Naive thymus-derived CD8-positive, alpha-beta T cell (primary cell): ENCODE measurements at places on chromosomes 1 and 21. TPM values are rescaled to one million over a fixed set of nuclear protein-coding genes. Genes with fewer than 3 reads are reported as not detected.

The KRTAP21-2 gene
- total RNA-seq, result not detected

DNA sequence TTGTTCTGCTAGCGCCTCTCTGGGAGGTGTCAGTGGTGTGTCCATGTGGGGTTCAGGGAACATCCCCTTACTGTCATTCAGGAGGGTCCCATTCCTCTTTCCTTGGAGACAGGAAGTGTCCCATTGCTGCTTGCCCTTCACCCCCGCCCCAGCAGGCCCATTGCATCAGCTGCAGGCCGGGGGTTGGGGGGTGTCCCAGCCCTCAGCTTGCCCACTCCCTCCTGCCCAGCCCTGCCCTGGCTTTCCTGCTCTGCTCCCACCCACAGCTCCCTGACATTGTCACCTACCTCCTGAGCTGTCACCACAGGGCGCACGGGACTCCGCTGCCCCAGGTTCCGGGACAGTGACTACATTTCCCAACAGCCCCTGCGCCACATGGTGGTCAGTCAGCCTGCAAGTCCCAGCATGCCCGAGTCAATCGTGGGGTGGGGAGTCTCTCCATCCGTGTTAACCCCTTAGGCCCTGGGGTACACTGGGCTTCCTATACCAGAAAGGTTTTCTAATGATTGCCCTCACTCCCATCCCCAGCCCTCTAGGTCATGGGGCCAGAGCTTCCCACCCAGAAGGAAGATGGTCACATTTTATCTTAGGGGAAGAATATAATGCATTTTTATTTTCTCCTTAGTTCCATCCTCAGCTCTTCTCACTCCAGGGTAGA is at the start of gene INPP5B:
INPP5B (minus strand) TSS at position 351 of the 658 bp plus-strand sequence. CDS start 745 bp downstream, outside the sequence.
- DNase-seq, result peak; percentile 55

GRCh38 chr1:41496080-41497055 is 11.9 kb upstream of the EDN2 start:
- no peak for DNase-seq

DNA sequence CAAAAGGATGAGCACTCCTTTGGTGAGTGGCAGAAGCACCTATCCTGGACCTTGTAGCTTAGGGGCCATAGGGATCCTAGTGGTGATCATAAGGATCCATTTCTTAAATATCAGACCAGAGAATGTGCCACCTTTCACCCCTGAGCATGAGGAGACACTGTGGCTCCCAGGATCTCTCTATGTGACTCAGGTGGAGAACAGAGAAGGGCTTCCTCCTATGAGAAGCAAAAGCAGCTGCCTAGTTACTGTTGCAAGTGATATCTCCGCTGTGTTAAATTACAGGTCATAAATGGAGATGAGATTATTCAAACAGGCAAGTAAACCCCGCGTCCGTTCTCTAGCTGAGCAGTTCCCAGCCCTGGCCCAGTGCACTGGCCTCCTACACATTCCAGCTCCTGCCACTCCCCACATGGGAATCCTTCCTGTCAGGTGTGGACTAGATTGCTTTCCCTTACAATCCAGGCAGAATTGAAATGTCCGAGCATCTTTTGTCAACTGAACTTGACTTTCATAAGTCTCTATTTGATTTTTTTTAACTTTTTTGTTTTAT is 26.3 kb downstream of the CLEC20A start:
- no peak for DNase-seq

GRCh38 chr21:41966041-41966833 is 12.4 kb upstream of the C2CD2 start:
- DNase-seq, result no peak
